ENCODE measurements at places on chromosomes 4 and X.

DNA sequence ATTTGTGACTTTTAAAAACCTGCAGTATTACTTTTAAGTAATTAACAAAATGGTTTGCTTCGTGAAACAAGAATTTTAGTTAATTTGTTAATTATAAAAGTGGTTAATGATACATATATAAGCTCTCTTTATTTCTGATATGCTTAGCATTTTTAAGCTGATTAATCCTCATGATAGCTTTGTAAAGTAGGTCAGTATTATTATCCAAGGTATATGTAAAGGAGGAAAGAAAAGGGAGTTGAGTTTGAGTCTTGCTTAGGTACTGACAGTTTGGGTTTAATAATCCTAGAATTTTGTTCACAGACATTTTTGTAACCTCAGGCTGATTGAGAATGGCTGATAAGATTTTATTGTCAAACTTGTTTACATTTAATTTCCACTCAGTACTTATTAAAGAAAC, 21.8 kb downstream of the HERC3 start:
- DNase-seq: no peak

GRCh38 chrX:119655125-119655524, 37.8 kb downstream of the SEPTIN6 start:
- DNase-seq: peak; percentile 67

DNA sequence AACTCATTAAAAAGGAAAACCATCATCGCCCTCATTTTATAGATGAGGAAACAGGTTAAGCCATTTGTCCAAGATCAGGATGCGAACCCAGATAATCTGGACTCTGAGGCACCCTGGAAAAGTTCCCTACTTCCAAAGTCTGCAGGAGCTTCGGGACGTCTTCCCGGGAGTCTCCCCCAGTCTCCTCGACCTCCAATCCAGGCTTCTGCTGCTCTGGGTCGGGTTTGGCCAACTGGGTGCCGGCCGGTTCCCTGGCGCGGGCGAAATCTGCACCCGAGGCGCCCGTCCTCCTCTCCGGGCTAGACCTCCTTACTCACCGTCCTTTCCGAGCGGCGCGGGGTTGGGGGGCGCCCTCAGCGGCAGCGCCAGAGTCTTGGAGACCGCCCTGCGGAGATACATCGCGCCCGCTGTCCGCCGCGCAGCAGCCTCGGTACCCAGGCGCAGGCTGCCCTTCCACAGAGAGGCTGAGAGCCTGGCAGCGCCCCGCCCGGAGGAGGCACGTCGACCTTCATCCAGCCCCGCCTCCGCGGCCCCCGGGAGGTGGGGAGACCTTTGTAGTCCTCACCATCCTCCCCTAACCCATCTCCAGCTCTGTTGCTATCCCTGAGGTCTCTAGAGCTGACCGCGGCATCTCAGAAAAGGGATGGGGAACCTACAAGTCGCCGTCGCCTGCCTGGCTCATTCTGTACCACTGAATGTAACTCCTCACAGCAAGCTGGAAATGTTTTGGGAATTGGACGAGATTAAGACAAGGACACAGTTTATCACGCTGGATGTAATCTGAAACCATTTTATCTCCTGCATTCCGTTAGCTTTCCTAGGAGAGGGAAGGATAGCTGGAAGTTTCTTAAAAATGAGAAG, at the start of gene MGARP:
TSS of gene MGARP (minus strand) at position 466 of the 861 bp plus-strand sequence. CDS start at position 399, 67 bp downstream.
- DNase-seq: peak; percentile 66

DNA sequence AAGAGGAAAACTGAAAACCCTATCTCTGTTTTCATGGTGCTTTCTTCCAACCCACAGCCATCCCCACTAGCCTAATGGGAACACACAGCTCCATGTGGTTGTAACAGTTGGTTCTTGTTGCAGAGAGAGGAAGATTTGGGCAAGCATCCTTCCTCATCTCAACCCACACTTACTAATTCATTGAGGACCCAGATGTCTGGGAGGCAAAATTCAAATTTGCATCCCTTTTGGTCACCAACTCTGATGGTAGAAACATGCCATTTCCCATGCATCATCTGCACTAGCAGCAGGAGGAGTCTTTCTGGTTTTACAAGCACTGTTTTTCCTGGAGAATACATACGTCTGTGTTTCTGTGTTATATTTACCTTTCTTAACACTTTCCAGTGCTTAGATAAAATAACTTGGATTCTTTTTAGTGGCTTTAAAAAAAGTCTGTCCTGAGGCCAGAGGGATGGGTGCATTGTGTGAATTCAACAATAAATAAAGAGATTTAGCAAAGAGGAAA, 301.0 kb downstream of the KCTD8 start:
- DNase-seq: no peak

- DNase-seq: no peak
These were observed 10.4 kb upstream of the SPIN4 start for GRCh38 chrX:63361494-63361893.

GRCh38 chrX:152725409-152725808, 8.1 kb downstream of the CSAG1 start:
- DNase-seq: no peak

DNA sequence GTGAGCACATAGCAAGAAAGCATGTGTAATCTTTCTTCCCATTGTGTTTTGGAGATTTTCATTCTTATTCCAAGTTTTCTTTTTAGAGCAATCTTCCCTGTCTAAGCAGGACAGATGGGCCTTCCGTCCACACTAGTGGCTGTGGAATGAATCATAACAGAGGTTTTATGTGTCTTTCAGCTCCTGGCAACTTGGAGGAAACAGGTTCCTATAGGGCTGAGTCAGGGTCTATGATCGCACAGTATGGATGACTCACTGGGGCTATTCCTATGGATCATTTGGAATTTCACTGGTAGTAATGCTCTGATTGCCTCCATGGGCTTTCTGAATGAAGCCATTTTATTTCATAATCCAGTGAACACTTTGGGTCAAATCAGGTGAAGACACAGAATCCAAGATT, 51.8 kb upstream of the CBLL2 start:
- no peak for DNase-seq

GRCh38 chr4:6319530-6320150, 50.0 kb downstream of the WFS1 start:
- no peak for DNase-seq

DNA sequence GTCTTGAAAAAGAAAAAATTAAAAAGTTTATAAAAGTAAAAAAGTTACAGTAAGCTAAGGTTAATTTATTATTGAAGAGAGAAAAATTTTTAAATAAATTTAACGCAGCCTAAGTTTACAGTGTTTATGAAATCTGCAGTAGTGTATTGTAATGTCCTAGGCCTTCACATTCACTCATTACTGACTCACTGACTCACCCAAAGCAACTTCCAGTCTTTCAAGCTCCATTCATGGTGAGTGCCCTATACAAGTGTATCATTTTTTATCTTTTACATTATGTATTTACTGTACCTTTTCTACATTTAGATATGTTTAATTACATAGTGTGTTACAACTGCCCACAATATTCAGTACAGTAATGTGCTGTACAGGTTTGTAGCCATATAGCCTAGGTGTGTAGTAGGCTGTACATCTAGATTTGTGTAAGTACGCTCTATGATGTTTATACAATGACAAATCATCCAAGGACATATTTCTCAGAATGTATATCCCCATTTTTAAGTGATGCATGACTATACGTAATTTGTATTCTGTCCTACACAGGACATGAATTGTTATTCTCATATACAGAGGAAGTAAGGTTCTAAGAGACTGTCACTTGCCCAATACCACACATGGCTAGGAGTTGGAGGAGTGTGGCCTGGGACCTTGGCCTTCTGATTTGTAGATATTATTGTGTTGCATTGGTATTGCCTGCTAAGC, 19.5 kb upstream of the PDCL2 start:
- DNase-seq: no peak

- no peak for DNase-seq
These were observed 16.5 kb upstream of the SYNPO2 start for GRCh38 chr4:118872181-118872580.

- peak; percentile 35 for DNase-seq
These were observed 545 bp downstream of the ABCE1 start for GRCh38 chr4:145098675-145099037.

DNA sequence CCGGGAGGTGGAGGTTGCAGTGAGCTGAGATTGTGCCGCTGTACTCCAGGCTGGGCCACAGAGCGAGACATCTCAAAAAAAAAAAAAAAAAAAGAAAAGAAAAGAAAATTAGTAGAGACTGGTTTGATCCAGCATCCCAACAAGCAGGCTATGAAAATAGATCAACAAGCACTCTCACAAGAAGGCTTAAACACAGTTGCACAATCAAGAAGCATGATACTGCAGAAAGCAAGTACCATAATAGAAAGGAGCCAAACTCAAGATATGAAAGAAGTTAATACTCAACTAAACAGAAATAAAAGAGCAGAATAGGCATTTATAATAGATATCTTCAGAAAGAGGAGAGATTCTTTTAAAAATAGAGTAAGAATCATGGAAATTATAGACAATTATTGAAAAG, 10.6 kb downstream of the TLR6 start:
- no peak for DNase-seq

GRCh38 chrX:103533511-103534216, 14.4 kb upstream of the RAB40A start:
- peak; percentile 59 for DNase-seq

DNA sequence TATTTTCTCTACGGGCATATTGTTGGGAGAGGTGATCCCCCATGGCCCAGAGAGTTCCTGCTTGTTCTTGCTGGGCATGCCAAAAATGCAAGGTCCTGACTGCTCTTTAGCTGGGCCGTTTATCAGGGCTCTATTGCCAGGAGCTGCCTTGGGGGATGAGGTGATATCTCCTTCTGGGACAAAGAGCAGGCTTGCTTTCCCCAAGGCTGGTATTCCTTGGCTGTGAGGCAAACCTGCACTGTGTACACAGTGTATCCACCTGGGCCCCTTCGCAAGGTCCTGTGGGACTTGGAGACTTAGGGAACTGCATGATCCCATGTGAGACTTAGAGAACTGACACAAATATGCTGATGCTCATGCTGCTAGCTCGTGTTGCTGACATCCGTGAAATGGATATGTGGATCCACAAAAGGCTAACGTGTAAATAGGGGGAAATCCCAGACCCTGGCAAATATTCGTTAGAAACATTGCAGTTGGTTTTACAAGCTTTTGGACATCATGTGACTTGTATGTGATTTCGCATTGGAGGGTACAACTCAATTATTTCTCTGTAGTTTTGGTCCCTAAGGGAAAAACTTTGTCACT, 24.4 kb upstream of the ZFX start:
- no peak for DNase-seq

DNA sequence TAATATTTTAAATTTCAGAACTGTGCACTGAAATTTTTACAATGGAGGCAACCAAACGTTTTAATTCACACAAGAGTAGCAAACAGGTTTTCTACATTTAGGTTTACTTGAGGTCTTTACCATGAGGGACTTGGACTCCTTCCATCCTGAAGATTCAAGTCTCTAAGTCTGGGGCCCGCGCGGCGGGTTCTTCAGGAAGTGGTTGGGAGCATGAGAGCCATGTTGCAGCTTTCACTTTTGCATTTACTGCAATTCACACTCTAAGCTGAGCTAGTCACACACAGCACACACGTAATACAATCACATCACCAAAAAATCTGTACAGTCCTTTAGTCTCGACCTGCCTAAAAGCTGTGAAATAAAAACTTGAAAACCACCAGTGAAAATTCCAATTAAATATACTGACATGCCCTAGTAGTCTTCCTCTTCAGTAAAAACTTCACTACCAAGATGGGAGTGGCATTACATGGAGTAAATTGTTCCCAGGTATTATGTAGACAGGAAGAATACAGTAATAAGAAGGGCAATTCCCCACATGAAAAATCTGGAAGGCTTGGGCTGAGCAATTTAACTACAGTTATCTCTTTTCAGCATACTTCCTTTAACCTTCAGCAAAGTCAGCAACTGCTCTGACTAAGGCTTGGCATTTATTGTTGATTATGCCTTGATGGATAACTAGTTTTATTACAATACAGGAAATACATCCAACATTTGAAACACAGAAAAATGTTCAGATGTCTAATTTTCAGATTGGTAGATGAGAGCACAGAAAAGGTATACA, 571.1 kb upstream of the DIPK2B start:
- DNase-seq: no peak

DNA sequence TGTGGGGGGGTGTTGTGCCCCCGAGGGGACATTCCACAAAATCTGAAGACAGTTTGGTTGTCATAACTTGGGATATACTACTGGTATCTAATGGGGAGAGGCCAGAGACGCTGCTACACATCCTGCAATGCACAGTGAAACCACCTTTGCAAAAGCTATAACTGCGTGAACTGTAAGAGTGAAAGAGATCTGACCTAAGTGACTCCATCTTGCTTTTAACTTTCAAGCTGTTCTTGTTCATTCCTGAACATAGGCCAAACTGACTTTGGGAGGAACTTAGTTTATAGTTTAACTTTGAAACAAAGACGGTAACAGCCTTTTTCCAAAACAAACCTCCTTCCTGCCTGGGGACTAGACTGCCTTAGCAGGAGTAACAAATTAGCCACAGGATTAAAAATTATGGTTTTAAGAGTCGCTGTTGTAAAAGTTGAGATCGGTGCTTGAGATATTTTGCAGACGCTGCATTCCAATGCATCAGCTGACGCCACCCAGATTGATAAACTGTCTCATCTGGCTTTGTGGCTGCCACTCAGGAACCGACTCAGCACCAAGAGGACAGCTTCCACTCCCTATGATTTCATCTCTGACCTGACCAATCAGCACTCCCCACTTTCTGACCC, 70.9 kb downstream of the ATXN3L start:
- DNase-seq: no peak

GRCh38 chr4:174860588-174860987, 31.5 kb upstream of the GLRA3 start:
- no peak for DNase-seq

DNA sequence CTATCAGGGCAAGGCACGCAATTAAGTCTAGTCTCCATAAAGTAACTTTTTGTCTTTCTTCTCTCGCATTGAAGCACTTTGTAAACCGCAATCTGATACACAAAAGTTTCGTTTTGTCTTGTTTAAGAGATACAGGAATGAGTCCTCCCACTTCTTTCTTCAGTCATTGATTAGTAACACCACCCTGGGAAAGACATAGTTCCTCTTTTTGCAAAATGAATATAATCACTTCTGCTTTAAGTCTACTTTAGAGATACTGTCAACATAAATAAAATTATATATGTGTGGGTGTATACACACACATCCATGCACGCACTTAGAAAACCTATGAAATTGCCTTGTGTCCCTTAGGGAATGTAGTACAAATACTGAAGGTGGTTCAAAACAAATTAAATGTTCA, 11.7 kb downstream of the COQ2 start:
- no peak for DNase-seq

DNA sequence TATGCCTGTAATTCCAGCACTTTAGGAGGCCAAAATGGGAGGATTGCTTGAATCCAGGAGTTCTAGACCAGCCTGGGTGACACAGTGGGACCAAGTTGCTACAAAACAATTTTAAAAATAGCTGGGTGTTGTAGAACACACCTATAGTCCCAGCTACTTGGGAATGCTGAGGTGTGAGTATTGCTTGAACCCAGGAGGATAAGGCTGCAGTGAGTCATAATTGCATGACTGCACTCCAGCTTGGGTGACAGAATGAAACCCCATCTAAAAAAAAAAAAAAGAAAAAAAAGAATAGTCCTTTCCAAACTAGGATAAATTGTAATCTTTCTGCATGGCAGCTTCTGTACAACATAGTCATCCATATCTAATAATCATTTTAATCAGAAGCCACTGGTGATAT, 270.1 kb upstream of the INTU start:
- no peak for DNase-seq
